HFFc6 (cell line): ENCODE measurements at places on chromosomes 1 and 21.

DNA sequence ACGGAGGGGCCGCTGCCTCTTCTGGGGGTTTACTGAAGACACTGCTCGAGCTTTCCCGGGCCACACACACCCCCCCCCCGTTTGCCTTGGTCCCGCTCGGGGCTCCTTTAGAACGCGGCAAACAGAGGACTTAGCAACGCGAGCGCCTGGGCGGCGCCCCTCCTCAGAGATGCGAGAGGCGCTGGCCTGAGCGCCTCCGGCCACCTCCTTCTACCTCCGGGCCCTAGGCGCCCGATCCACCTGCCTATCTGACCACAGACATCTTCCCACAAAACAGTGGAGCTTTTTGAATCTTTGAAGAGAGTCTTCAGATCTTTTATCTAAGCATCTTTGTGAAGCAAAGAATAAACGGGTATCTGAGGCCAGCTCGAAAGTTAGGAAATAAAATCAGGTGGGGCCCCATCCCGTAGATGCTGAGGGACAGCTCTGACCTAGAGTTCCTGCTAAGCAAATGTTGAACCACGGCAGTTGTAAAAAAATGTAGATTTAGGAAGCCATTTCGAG lies 436 bp upstream of the TTLL7 start:
- DNase-seq = peak; percentile 39

DNA sequence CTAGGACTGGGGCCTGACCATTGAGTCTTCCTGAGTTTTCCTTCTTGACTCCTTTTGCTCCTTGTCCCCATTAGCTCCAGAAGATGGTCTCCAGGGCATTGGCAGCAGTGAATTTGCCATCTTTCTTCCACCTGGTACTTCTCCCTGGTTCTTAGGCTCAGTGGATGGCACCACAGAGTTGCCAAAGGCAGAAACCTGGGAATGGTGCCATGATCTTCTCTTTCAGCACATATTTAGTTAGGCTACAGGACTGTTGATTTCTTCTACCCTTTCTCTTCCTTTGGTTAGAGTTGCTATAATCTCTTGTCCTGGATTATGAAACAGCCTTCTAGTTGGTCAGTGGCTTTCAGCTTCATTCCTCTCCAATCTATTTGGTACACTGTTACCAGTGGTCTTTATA lies 6.2 kb downstream of the ZBTB40 start:
- DNase-seq = no peak

GRCh38 chr1:18032172-18032859 lies 75.3 kb upstream of the IGSF21 start:
- DNase-seq = no peak

GRCh38 chr1:60866917-60867531 lies 215.3 kb upstream of the NFIA start:
- no peak for DNase-seq

GRCh38 chr1:211328084-211328694 lies 1.6 kb downstream of the TRAF5 start:
- no peak for DNase-seq

- no peak for DNase-seq
Observed at GRCh38 chr1:159010391-159010790, 684 bp downstream of the IFI16 start.

- no peak for DNase-seq
Observed at GRCh38 chr1:241596633-241597032, 43.5 kb downstream of the CHML start.

GRCh38 chr1:25837262-25837875 lies 17.6 kb downstream of the MTFR1L start:
- no peak for DNase-seq

DNA sequence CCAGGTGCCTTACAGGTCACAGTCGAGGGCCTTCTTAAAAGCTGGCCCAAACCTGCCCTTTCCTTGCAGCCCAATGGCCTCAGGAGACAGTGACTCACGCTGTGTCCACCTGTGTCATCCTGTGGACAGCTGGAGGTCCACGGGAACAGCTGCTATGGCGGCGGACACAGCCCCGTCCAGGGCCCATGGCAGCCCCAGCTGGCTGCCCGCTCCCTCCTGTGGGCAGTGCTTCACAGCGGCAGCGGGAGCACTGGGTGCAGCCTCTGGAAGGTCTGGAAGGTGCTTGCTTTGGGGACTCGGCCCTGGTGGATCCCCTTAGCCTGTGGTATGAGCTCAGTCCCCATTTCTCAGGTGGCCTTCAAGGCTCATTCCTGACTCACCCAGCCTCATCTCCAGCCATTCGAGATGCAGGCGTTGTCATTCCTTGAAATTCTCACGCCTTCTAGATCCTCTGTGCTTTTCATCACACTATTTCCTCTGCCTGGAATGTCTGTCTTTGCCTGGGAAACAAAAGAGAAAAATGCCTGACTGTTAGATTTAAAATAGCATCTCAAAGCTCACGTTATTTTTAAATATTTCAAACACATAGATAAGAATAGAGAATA lies 86.8 kb downstream of the KIF26B start:
- no peak for DNase-seq

DNA sequence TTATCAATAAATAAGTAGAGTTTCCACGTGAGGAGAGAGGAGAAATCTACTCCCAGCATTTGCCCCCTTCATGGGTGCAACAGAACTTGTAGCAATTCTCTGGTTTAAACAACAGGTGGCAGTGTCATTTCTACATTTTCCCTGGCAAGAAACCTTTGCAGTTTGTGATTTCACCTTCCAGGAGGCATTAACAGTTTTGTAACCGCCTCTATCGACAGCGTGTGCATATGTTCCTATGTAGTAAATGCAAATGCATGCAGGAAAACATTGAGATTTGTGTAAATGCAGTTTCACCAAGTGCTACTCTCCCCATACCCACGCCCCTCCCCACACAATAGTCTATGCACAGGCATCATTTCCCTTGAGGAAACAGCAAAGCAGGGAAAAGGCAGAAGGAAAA lies 494.7 kb downstream of the SMYD3 start:
- peak; percentile 19 for DNase-seq

- DNase-seq = no peak
Observed at GRCh38 chr21:41506611-41507520, 1.1 kb downstream of the TMPRSS2 start.

DNA sequence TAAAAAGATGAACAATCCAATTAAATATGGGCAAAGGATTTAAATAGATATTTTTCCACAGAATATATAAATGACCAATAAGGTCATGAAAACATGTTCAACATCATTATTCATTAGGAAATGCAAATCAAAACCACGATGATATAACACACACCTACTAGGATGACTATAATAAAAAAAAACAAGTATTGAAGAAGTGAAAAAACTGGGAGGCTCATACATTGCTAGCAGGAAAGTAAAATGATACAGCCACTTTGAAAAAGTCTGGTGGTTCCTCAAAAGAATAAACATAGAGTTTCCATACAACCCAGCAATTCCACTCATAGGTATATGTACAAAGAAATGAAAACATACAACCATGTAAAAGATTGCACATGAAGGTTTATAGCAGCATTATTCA lies 75.7 kb upstream of the RAB4A start:
- DNase-seq = no peak

DNA sequence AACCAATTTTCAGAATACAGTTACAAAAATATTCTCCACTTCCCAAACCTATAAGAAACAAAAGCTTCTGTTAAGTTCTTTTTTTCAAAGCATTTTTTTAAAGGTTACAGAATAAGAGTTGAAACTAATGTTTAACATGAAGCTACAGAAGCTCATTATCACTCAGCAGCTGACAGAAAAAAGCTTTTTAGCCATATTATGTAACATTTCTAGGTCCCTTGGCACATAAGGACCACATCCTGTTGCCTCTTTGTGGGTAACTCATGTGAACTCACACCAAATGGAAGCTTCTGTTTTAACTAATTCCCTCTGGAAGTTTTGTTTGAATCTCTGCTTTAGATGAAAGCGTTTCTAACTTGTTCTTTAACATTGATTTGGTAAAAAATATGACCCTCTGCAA lies 242.5 kb upstream of the TMPRSS15 start:
- no peak for DNase-seq

GRCh38 chr21:46122237-46122671 lies 24.3 kb downstream of the COL6A2 start:
- DNase-seq = peak; percentile 93

DNA sequence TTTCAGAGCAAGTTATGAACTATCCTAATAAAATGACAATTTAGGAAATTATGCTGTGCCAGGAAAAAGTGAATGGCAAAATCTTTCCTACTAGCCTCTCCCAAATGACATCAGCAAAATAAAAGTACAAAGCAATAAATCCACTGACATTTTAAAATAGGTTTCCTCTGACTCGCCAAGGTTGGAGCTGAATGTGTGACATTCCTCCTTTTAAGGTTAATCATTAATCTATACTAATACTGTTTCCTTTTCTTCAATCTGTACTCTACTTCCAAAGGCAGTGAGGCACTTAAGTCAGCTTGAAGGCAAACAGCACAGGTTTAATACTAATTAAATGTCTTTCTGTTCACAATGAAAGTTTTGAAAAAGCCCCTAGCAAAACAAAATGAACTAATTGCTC lies 15.7 kb downstream of the RNF19B start:
- DNase-seq = no peak

GRCh38 chr1:224124220-224124619 lies 10.3 kb downstream of the FBXO28 start:
- peak; percentile 48 for DNase-seq

GRCh38 chr1:19315378-19316198 lies 3.5 kb downstream of the SLC66A1 start:
- DNase-seq = peak; percentile 27

- DNase-seq = peak; percentile 16
Observed at GRCh38 chr1:204288021-204288588, 71.6 kb downstream of the PLEKHA6 start.

DNA sequence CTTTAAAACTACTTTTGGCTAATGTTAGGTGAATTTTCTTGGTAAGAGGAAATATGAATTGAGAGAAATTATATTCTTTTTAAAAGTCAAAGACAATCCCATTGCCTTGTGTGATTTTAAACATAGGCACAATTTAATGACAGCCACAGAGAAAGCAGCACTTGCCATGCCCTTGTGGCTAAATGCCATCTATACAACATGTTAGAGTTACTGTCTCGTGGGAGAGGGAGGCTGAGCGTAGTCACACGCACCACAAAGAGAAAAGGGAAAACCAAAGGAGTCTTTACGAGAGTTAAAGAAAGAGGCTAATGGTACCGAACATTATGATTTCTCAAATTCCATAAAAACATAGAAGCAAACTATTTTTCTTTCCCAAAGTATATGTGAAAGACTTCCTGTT lies 537.9 kb downstream of the PTPRC start:
- no peak for DNase-seq

- DNase-seq = no peak
Observed at GRCh38 chr1:203280061-203280460, 25.3 kb upstream of the BTG2 start.

DNA sequence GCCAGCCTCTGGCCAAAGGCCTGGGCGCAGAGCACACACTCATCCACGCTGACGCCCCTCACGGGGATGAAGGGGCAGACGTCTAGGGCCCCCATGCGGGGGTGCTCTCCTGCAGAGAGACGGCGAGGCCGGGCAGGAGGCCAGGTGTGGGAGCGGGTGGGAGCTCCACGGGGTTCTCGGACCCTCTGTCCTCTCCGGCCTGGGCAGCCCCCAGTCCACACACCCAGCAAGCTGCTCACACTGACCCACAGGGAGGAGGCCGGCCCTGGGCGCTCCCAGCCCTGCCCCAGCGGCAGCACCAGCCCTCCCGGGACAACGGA lies 2.5 kb downstream of the FTCD start:
- no peak for DNase-seq

DNA sequence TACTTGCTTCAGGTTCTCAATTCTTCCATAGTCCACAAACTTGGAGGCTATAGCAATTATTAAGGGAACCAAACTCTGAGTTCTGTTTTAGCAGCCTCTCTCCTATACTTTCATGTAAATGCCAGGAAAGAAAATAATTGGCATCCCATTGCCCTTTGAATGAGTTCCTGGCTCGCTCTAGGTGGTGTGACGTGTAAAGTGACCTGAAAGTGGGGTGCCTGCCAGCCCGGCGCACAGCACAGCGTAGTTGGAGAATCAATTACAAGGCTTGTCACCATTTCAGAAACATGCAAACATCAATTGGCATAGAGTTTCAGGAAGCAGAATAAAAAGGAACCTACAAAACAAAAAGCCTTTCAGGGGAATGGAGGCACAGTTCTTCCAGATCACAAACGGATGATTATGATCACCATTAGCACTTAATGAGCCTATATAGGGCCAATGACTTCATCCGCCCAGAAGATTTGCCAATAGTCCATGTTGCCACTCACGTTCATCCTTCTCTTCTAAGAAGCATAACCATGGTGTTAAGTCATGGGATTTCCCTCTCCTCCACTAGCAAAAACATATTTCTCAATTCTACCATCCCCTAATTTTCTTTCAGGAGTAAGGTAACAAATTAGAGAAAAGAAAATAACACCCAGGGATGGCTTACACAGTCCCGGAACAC lies 354.6 kb upstream of the ADGRL2 start:
- DNase-seq = no peak

DNA sequence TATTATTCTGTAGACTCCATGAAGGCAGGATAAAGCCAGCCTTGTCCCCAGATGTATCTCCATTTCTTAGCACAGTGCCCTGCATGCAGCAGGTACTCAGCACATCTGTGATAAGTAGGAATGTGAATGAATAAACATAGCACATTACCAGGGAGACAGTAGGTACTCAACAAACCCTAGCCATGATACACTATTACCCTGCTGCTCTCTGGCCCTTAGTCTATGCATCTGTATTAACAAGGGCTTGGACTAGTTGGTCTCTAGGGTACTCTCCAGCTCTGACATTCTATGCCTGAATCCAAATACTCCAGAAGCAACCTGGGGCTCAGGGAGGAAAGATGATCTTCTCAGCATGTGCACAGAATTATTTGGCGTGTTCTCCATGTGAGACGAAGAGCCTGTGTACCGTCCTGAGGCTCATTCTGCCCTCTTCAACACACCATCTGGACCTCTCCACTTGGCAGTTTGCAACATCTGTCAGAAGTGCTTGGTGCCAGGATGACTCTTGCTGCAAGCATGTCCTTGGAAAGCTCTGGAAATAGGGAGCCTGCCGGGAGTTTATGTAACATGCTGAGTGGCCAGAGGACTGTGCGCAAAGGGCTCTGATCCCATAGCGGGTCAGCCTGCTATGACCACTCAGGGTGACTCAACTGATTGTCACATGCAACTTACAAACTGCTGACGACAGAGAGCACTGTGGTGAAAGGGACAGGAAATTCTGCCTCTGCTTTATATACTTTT lies 228.2 kb upstream of the USP24 start:
- DNase-seq = peak; percentile 98

GRCh38 chr21:29870814-29871213 lies 69.0 kb downstream of the GRIK1 start:
- no peak for DNase-seq
